Type B pancreatic cell (in vitro differentiated cells): ENCODE measurements at places on chromosomes 6 and 20. TPM values are rescaled to one million over a fixed set of nuclear protein-coding genes. Genes with fewer than 3 reads are reported as not detected.

- peaks cover 38% of the 10 kb centered on the region for H3K4me1 ChIP-seq
- peak overlapping the region; percentile 92 for H3K27ac ChIP-seq
- H3K36me3 ChIP-seq = no peaks in the 10 kb centered on the region
- no peak for DNase-seq
- peak overlapping the region; percentile 95 for H3K4me3 ChIP-seq
Observed at GRCh38 chr20:36462440-36463211, 78.7 kb upstream of the MYL9 start.

- H3K27me3 ChIP-seq = no peaks in the 10 kb centered on the region
- DNase-seq = no peak
- peak overlapping the region; percentile 90 for H3K4me3 ChIP-seq
Observed at GRCh38 chr6:113862112-113862511, 5.0 kb downstream of the MARCKS start.

- DNase-seq = no peak
- peak overlapping the region; percentile 42 for H3K27ac ChIP-seq
- H3K27me3 ChIP-seq = peaks cover 3% of the 10 kb centered on the region
- peaks cover 8% of the 10 kb centered on the region for H3K4me1 ChIP-seq
- no peaks in the 10 kb centered on the region for H3K36me3 ChIP-seq
- H3K4me3 ChIP-seq = no peak overlapping the region
Observed at GRCh38 chr20:7085467-7085866, 318.0 kb downstream of the BMP2 start.

Gene RAB44
- 0.07 TPM in 1 of 2 replicates, not detected in the other for total RNA-seq

Gene GABRR1
- 0.12 TPM in 1 of 2 replicates, not detected in the other for total RNA-seq

Gene MATN4
- total RNA-seq = 0.75 TPM in 1 of 2 replicates, not detected in the other

DNA sequence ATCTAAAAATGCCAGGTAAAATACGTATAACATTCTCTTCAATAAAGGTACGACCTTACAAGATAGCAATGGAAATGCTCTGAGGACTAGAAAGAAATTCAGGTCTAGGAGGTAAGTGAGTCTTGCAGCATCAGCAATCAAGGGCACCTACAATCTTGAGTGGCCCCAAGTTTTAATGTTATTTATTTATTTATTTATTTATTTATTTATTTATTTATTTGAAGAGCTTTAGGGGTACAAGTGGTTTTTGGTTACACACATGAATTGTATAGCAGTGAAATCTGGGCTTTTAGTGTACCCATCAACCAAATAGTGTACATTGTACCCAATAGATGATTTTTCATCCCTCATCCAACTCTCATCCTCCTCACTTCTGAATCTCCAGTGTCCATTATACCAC, 574.0 kb upstream of the POU3F2 start:
- no peaks in the 10 kb centered on the region for H3K36me3 ChIP-seq
- peaks cover 3% of the 10 kb centered on the region for H3K27me3 ChIP-seq
- H3K27ac ChIP-seq = no peak overlapping the region
- no peak overlapping the region for H3K4me3 ChIP-seq
- no peaks in the 10 kb centered on the region for H3K4me1 ChIP-seq

GRCh38 chr6:45665859-45666258, 288.1 kb upstream of the SUPT3H start:
- H3K36me3 ChIP-seq = no peaks in the 10 kb centered on the region
- peaks cover 19% of the 10 kb centered on the region for H3K4me1 ChIP-seq
- DNase-seq = no peak
- no peak overlapping the region for H3K27ac ChIP-seq
- peaks cover 64% of the 10 kb centered on the region for H3K27me3 ChIP-seq

- H3K27me3 ChIP-seq = no peaks in the 10 kb centered on the region
- no peaks in the 10 kb centered on the region for H3K36me3 ChIP-seq
- DNase-seq = no peak
- H3K27ac ChIP-seq = no peak overlapping the region
- no peak overlapping the region for H3K4me3 ChIP-seq
Observed at GRCh38 chr20:8334641-8335040, 202.6 kb downstream of the PLCB1 start.

Gene LAMA5
- total RNA-seq = 246 and 611 TPM in 2 replicates

GRCh38 chr6:20034408-20034769, 177.9 kb downstream of the MBOAT1 start:
- DNase-seq = no peak
- H3K36me3 ChIP-seq = no peaks in the 10 kb centered on the region
- no peak overlapping the region for H3K27ac ChIP-seq
- H3K4me1 ChIP-seq = peaks cover 4% of the 10 kb centered on the region
- H3K27me3 ChIP-seq = no peaks in the 10 kb centered on the region

GRCh38 chr20:21322083-21322710, 19.1 kb downstream of the XRN2 start:
- H3K4me1 ChIP-seq = peaks cover 26% of the 10 kb centered on the region
- no peak for DNase-seq
- no peak overlapping the region for H3K4me3 ChIP-seq
- H3K27ac ChIP-seq = no peak overlapping the region
- peaks cover 31% of the 10 kb centered on the region for H3K36me3 ChIP-seq
- H3K27me3 ChIP-seq = no peaks in the 10 kb centered on the region

DNA sequence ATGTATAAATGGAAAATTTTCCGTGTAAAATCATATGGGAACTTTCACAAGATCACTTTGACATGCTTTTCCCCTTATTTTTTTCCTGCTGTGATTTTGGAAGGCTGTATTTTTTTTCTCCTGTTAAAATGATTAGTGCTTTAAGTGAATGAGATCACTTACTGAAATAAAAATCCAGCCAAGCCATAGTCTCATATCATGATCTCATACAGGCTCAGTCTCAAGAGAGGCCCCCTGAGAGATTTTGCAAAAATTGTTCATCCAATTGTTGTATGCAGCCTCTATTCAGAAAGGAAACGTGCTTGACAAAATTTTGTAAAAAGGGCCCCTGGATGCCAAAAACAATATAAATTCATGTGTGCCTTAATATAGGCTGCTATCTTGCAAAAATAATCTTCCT, 528.2 kb downstream of the HDGFL1 start:
- no peaks in the 10 kb centered on the region for H3K27me3 ChIP-seq
- H3K27ac ChIP-seq = no peak overlapping the region
- peaks cover 4% of the 10 kb centered on the region for H3K36me3 ChIP-seq
- DNase-seq = no peak
- H3K4me1 ChIP-seq = no peaks in the 10 kb centered on the region

- H3K36me3 ChIP-seq = no peaks in the 10 kb centered on the region
- H3K4me1 ChIP-seq = peaks cover 24% of the 10 kb centered on the region
- no peak for DNase-seq
- H3K4me3 ChIP-seq = no peak overlapping the region
- H3K27me3 ChIP-seq = no peaks in the 10 kb centered on the region
Observed at GRCh38 chr6:15061908-15062515, 183.9 kb upstream of the JARID2 start.

GRCh38 chr6:113281431-113281830, 575.7 kb upstream of the MARCKS start:
- H3K27me3 ChIP-seq = no peaks in the 10 kb centered on the region
- no peak overlapping the region for H3K27ac ChIP-seq
- peaks cover 8% of the 10 kb centered on the region for H3K4me1 ChIP-seq
- H3K4me3 ChIP-seq = no peak overlapping the region

DNA sequence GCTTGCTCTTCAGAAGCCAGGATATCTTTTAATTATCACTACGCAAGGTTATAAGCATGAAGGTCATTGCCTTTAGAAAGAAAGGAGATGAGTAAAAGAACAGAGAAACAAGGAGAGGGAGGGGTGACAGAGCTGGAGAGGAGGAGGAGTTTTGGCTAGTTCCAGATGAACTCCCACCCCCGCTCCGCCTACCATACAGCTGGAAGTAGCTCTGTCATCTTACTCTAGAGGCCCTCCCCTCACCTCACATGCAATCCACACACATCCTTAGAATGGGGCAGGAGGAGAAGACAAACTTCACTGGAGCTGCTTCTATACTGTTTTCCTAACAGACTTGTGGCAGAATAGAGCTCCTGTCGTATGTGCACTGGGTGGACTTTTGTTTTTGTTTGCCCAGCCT, 144.7 kb downstream of the SCML4 start:
- peaks cover 13% of the 10 kb centered on the region for H3K4me1 ChIP-seq
- DNase-seq = no peak
- no peak overlapping the region for H3K27ac ChIP-seq
- H3K4me3 ChIP-seq = no peak overlapping the region
- peaks cover 3% of the 10 kb centered on the region for H3K27me3 ChIP-seq

- peaks cover 3% of the 10 kb centered on the region for H3K27me3 ChIP-seq
- peaks cover 21% of the 10 kb centered on the region for H3K4me1 ChIP-seq
- no peak overlapping the region for H3K27ac ChIP-seq
- no peak for DNase-seq
Observed at GRCh38 chr20:57330998-57331397, 1.4 kb downstream of the SPO11 start.

GRCh38 chr20:53215166-53215565, 243.0 kb downstream of the TSHZ2 start:
- DNase-seq = no peak
- H3K36me3 ChIP-seq = peaks cover 7% of the 10 kb centered on the region
- H3K4me1 ChIP-seq = peaks cover 33% of the 10 kb centered on the region
- peak overlapping the region; percentile 94 for H3K27ac ChIP-seq
- H3K27me3 ChIP-seq = peaks cover 6% of the 10 kb centered on the region
- H3K4me3 ChIP-seq = peak overlapping the region; percentile 54

GRCh38 chr6:32371229-32371628, 474 bp downstream of the TSBP1 start:
- H3K36me3 ChIP-seq = no peaks in the 10 kb centered on the region
- DNase-seq = no peak
- no peak overlapping the region for H3K4me3 ChIP-seq
- H3K4me1 ChIP-seq = peaks cover 1% of the 10 kb centered on the region
- no peaks in the 10 kb centered on the region for H3K27me3 ChIP-seq
- H3K27ac ChIP-seq = no peak overlapping the region

DNA sequence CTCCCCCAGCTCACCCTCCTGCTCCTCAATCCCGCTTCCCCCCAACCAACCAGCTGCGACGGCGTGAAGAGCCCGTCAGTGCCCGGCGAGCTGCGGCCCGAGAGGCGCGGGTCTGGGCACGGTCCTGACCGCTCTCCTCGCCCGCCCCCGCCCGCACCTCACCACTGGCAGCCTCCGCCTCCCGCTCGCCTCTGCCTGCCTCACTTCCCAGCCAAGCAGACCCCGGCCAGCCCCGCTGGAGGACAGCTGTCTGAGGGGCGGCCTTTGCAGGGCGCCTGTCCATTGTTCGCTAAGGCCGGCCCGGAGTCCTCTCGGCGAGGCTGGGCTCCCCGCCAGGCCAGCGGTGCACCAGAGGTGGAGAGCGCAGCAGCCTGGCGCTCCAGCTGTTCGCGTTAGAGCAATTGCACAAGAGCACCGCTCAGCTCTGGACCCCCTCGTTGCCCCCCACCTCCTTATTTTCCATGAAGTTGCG, 1.3 kb downstream of the SOBP start:
- H3K27ac ChIP-seq = no peak overlapping the region
- H3K4me3 ChIP-seq = no peak overlapping the region
- DNase-seq = peak; percentile 76
- H3K27me3 ChIP-seq = peaks cover 45% of the 10 kb centered on the region

Gene SMOC2
- total RNA-seq = 4.2 and 18.9 TPM in 2 replicates

Gene OPRM1
- not detected in 2 replicates for total RNA-seq

GRCh38 chr6:154593122-154593521, 82.6 kb upstream of the CNKSR3 start:
- no peak overlapping the region for H3K27ac ChIP-seq
- H3K36me3 ChIP-seq = no peaks in the 10 kb centered on the region
- H3K27me3 ChIP-seq = no peaks in the 10 kb centered on the region
- no peak overlapping the region for H3K4me3 ChIP-seq
- H3K4me1 ChIP-seq = peaks cover 10% of the 10 kb centered on the region

GRCh38 chr6:98634569-98634968, 199.8 kb upstream of the POU3F2 start:
- no peak overlapping the region for H3K4me3 ChIP-seq
- H3K27me3 ChIP-seq = peaks cover 12% of the 10 kb centered on the region
- DNase-seq = no peak

Gene ZSCAN31
- 6.2 TPM in 2 replicates for total RNA-seq

DNA sequence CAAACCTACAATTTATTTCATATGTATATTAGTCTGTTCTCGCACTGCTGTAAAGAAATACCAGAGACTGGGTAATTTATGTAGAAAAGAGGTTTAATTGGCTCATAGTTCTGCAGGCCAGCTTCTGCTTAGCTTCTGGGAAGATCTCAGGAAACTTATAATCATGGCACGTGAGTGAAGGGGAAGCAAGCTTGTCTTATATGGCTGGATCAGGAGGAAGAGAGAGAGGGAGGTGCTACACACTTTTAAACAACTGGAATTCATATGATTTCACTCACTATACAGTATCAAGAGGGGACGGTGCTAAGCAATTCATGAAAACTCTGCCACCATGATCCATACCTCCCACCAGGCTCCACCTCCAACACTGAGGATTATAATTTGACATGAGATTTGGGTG, 29.9 kb downstream of the PHACTR2 start:
- H3K4me3 ChIP-seq = no peak overlapping the region
- H3K27me3 ChIP-seq = no peaks in the 10 kb centered on the region
- DNase-seq = no peak
- H3K36me3 ChIP-seq = peaks cover 16% of the 10 kb centered on the region
- no peaks in the 10 kb centered on the region for H3K4me1 ChIP-seq
- H3K27ac ChIP-seq = no peak overlapping the region

Gene BFSP1
- total RNA-seq = 1.8 and 1.9 TPM in 2 replicates

Gene DEFB124
- not detected in 2 replicates for total RNA-seq

Gene DEFB132
- not detected in 2 replicates for total RNA-seq

- peaks cover 14% of the 10 kb centered on the region for H3K4me1 ChIP-seq
- H3K27me3 ChIP-seq = no peaks in the 10 kb centered on the region
- peak; percentile 76 for DNase-seq
- H3K36me3 ChIP-seq = peaks cover 3% of the 10 kb centered on the region
- no peak overlapping the region for H3K27ac ChIP-seq
Observed at GRCh38 chr6:11172501-11173327, 59.8 kb downstream of the NEDD9 start.

DNA sequence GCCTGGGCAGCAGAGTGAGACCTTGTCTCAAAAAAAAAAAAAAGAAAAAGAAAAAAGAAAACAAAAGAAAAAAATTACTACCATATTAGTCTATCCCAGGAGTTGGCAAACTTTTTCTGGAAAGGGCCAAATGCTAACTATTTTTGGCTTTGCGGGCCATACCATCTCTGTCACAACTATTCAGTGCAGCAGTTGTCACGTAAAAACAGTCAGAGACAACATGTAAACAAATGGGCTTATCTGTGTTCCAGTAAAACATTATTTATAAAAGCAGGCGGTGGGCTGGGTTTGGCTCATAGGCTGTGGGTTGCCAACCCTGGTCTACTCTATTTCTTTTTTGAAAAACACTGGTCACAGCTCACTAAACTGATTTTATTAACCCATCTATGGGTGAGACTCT, 53.4 kb downstream of the EYA2 start:
- H3K36me3 ChIP-seq = peaks cover 5% of the 10 kb centered on the region
- no peak for DNase-seq

DNA sequence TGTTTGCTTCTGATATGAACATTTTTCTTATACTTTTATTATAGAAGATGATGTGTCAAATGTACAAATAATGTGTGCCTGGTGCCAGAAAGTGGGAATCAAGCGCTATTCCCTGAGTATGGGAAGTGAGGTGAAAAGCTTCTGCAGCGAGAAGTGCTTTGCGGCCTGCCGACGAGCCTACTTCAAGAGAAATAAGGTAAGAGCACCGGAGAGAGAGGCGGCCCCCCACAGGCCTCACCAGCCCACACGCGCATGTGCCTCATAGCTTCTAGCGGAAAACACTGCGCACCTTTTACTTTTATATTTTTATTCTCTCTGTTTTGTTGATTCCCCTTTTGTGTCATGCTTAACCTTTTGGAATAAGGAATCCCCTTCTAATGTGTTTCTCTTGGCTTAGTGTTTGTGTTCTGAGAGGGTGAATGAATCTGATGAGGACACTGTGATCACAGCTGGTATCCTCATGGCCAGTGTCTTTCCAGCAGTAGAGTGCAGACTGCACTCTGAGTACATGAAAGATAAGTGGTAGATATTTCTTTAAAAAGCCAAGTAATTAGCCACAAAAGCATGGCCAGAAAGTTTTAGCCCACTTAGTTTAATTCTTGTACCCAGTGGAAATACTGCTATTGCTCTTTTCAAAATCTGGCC, 43.6 kb downstream of the SOBP start:
- H3K27ac ChIP-seq = no peak overlapping the region
- no peaks in the 10 kb centered on the region for H3K36me3 ChIP-seq
- no peak overlapping the region for H3K4me3 ChIP-seq
